ENCODE measurements at places on chromosomes 4 and X.

DNA sequence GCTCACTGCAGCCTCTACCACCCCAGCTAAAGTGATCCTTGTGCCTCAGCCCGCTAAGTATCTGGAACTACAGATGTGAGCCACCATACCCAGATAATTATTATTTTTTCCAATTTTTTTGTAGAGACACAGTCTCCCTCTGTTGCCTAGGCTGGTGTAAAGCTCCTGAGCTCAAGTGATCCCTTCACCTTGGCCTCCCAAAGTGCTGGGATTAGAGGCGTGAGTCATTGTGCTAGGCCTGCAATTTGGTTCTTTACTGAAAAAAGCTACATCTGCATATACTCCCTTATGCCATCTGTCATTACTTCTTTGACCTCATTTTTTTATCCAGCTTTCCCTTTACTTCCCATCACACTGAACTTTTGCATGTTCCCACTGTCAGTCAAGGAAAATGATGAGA lies 2012.4 kb upstream of the IGFBP7 start:
- DNase-seq: no peak

GRCh38 chrX:22389556-22390179 lies 117.0 kb downstream of the CBLL2 start:
- DNase-seq: no peak

- DNase-seq: no peak
Measured at GRCh38 chrX:46380148-46380752, 165.0 kb downstream of the ZNF674 start.

DNA sequence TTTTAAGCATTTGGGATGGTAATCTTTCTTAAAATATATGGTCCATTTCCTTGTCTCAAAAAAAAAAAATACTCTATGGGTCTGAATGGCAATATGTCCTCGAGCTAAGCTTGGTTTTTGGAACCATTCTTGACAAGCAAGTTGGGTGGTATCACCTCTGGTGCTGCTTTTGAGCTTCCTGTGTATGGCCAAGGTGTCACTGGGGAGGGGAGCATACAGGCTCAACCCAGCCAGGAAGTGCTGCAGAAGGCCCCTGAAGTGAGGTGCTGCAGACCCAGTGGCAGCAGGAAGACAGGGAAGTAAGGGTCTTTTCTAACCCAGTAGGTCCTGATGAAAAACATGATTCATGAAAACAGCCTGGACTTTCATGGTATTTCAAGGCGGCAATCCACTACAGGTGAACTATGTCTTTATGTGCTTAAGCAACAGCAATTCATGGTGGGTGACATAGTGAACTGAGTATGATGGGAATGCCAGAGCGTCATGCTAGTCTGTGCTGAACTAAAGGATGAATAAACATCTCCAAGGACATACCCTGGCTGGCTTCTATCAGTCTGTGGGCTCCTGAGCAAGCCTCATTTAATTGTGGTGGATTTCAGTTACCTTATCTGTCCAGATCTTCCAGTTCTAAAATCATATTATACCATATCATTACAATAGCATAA lies 15.1 kb downstream of the TRAPPC2 start:
- no peak for DNase-seq

DNA sequence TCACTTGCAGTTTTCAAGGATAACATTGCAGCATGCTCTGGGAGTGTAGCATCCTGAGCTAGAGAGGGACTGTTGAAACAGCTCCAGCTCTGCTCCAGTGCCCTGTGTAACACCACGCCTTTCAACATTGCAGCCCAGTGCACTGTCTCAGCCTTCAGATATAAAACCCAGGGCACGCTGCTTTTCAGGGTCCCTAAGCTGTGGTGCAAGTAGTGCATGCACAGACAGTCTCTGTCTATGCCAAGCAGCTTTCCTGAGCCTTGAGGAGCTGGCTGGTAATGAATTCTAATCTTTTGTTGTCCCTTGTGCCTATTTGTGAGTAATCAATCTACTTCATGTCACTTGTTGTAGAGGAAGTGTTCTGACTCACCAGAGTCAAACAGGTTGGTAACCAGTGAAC lies 897.0 kb downstream of the ARAP2 start:
- DNase-seq: no peak

DNA sequence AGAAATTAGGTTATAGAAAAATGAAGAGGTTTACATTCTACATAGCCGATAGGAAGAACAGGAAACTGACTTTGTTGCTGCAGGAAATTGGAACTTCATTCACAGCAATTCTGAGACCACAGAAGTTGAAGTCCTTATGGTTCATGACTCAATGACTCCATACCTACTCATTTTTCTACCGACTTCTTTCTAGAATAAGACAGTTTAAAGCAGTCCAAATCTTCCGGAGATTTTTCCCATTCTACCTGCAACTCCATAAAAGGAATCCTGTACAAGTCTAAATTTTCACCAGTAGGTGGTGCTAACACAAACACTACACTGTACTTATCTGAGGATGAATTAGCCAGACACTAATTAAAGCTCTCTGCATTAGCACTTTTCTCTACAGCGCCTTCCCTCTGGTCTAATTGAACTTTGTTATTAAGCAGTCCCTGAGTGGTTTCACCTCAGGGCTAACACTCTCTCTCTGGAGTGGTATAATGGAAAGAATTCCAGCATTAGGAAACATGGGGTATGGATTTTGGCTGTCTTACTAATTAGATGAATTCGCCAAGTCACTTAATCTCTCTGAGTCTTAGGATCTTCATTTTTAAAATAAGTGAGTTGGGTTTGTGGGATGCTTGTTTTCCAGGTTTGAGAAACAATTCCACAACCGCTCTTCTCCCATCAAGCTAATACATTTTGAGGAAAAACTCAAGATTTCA lies 167.9 kb downstream of the SMIM20 start:
- no peak for DNase-seq

DNA sequence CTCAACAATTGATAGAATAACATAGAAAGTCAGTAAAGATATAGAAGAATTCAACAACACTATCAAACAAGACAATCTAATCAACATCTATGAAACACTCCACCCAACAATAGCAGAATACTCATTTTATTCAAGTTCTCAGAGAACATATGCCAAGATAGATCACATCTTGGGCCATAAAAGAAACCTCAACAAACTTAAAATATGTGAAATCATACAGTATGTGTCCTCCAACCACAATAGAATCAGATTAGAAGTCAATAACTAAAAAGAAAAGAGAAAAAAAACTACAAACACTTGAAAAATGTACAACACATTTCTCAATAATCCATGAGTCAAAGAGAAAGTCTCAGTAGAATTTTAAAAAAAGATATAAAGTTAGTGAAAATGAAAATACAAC lies 78.6 kb upstream of the LDB2 start:
- DNase-seq: peak; percentile 9

GRCh38 chrX:111123606-111124179 lies 27.7 kb downstream of the PAK3 start:
- DNase-seq: no peak

- no peak for DNase-seq
Measured at GRCh38 chr4:24443200-24443599, 141.2 kb downstream of the DHX15 start.

DNA sequence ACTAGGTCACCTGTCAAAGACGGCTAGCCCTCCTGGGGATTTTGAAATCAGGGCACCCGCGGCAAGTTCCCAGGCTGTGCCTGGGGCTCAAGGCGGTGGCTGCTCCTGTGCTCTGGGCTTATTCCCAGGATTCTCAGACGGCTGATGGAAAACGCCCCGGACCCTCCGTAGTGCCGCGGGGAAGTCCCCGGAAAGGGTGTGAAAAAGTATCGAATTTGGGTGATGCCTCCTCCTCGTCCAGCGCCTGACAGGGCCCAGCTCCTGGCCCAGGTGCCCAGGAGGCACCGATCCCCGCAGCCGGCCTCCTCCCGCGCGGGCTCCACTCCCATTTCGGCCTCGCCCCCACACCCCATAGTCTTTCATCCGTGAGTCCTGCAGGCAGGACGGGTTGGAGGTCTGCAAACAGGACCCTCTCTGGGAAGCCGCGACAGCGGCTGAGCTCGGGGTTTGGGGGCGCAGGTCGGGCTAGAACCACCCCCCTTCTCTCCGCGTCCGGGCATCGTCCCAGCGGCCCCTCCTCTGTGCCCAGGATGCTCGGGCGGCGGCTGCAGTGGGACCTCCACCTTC lies 1.1 kb upstream of the NSG1 start:
- DNase-seq: no peak

GRCh38 chr4:40875507-40876150 lies 125.9 kb downstream of the NSUN7 start:
- DNase-seq: no peak

DNA sequence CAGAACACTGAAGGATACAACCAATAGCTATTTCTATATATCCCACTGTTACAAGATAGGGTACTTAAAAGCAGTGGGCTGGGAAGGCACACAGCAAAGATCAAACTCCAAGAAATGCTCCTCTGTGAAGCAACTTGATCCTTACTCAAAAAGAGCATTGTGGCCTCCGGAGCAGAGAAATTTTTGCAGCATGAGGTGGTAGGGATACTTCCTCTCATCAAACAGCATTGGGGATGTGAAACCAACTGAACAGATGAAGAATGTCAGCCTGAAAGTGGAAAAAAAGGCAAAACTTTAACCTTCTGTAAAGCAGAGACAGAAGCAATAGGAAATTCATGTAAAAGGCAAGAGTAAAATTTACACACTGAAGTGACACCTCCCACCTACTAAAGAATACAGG lies 92.2 kb downstream of the HUWE1 start:
- DNase-seq: peak; percentile 1

- no peak for DNase-seq
Measured at GRCh38 chr4:60452266-60452665, 747.9 kb upstream of the ADGRL3 start.

- peak; percentile 38 for DNase-seq
Measured at GRCh38 chr4:53012738-53013137, 150.6 kb downstream of the RASL11B start.

- DNase-seq: no peak
Measured at GRCh38 chr4:154466336-154466735, 25.3 kb downstream of the DCHS2 start.

GRCh38 chr4:55795341-55795740 lies 24.2 kb upstream of the EXOC1L start:
- no peak for DNase-seq

DNA sequence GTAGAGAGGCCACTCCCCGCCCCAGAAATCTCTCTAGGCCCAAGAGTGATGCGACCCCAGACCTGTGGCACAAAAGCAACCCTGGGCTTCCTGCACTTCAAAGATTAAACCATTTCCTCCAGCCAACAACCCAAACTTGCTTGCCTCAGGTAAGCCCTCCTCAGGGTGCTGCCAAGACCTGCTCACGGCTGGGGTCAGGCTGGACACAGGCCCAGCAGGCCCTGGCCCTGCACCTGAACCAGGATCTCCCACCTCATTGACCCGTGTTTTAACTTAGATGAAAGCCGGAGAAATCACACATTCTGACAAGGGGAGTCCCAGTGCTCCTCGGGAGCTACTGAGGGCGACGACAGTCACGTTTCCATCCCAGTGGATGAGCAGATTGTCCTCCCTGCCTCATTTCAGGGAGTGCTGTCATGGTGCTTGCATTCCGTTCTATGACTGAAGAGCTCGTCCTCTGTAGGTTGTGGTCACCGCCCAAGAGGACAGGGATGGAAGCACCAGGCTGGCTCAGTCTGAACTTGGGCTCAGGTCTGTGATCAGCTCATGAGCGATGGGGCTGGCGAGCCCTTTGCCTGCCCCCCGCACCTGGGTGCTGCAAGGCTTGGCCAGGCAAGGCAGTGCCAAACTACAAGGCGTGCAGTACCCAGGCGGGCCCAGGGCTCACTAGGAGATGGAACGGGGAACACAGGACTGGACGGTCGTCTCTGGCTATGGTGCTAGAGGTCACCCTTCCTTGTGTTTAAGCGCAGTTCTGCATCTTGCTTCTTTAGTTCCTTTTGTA lies 25.9 kb downstream of the WDR1 start:
- no peak for DNase-seq

DNA sequence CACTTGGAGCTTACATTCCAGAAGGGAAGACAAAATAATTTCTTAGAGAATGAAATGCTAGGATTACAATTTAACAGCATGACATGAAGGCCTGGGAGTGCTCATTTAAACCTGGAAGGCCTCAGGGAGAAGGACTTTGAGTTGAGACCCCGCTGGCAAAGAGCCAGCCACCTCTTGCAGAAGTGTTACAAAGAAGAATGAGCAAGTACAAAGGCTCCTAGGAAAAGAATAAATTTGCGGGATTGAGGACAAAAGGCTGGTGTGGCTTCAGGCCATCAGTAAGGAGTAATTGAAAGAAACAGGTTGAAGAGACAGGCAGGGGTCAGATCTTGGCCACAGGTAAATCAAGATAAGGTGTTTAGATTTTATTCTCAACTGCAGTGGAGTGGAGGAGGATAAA lies 3.1 kb upstream of the ELOVL6 start:
- DNase-seq: no peak

DNA sequence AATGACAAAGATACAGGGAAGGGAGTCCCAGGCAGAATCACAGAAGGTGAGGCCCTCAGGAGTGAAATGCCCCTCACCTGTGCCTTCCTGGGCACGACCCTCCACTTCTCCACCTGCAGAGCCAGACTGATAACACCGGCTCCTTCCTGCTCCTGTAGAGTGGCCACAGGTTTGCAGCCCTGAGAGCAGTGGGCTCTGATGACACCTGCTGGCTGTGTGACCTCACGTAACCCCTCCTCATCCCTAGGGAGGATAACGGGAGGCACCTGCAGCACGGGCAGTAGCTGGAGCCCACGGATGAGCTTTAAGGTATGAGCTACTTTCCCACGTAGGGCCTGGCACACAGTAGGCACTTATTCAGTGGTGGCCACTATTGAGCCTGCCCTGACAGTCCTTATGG lies 25.5 kb upstream of the MAN2B2 start:
- DNase-seq: no peak

DNA sequence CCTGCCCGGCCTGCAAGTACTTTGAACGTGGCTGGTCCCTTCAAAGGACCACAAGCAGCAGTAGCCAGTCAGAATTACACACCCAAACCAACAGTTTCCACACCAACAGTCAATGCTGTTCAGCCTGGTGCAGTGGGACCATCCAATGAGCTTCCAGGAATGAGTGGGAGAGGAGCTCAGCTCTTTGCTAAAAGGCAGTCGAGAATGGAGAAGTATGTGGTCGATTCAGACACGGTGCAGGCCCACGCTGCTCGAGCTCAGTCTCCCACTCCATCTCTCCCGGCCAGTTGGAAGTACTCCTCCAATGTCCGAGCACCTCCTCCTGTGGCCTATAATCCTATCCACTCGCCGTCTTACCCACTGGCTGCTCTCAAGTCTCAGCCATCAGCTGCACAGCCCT lies 104.4 kb upstream of the MYOZ2 start:
- no peak for DNase-seq

GRCh38 chr4:1411436-1412375 lies 5.5 kb upstream of the NKX1-1 start:
- DNase-seq: no peak

Measured in BJ (cell line).